ENCODE measurements at places on chromosomes 3 and 15.

GRCh38 chr3:45677033-45677446, 12.2 kb upstream of the SACM1L start:
- DNase-seq = peak; percentile 82

DNA sequence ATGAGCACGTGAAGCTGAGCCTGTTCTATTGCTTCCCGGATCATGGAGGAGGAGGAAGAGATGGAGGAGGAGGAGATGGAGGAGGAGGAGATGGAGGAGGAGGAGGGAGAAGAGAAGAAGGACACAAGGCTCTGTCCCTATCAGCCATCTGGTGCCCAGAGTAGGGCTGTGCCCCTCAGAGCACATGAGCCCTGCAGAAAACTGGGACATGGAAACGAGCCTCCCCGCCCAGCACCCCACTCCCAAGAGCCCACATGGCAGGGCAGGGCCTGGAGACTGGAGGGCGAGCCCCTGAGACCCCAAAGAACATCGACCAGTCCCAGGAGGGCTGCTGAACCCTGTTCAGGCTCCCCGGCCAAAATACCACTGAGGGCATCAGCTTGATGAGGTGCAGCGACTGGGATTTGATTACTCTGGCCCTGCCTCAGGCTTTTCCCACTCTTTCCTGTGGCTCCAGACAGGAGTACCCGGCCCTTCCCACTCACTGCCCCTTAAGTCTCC, 285.6 kb downstream of the UACA start:
- DNase-seq = no peak

GRCh38 chr3:46091046-46091445, 63.8 kb upstream of the XCR1 start:
- no peak for DNase-seq

DNA sequence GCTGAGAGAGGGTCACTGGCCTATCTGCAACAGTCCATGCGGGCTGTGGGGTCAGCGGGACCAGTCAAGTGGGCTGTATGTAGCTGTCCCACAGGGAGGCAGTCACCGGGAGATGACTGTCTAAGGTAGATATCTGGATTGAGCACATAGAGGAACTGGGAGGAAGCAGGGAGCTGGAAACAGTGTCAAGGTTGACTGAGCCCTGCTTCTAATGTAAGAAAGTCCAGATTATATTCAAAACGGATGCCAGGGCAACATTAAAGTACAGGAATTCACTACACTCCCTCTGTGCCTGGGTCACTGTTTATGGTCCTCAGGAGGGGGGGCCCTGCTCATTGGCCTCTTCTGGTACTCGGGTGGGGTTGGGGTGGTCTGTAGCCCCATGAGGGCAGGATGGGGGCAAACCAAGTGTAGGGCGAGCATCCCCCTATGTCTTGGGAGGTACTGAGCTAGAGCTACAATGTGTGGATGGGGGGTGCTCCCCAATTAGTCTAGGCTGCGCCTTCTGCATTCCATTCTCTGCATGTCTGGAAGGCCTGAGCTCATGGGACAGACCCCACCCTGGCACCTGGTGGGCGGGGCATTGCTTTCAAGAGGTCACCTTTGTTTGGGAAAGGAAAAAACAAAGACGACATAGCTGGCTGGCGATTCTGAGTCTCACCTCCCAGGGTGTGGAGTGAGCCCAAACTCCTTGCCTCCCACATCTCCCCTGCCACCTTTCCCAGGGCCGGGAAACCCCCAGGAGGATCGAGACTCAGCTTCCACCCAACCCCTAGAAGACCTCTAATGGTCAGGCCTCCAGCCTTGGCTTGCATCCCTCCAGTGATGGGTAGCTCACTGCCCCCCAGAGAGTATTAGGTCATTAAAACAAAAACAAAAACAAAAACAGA, 45.1 kb upstream of the C15orf39 start:
- DNase-seq = no peak

GRCh38 chr3:171347301-171348039, 112.7 kb downstream of the TNIK start:
- no peak for DNase-seq

- DNase-seq = no peak
These were observed 424 bp downstream of the EAF2 start for GRCh38 chr3:121835465-121835801.

GRCh38 chr15:73763931-73764330, 10.8 kb upstream of the INSYN1 start:
- DNase-seq = no peak

DNA sequence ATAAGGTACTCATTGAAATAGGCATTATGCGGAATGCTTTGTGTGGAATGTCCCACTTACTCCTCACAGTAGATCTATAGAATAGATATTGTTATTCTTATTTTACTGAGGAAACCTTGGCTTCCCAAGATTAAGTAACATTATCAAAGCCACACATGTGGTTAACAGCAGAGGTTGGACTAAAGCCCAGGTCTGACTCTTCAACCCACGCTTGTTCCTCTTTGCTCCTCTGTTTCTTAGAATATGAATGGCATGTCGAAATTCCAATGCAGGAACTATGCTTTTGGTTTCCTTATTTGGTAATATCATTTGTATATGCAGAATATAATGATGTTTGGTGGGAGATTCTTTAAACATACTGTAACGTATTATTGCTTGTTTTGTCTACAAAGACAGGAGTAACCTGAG, 818.8 kb upstream of the LMCD1 start:
- DNase-seq = no peak

DNA sequence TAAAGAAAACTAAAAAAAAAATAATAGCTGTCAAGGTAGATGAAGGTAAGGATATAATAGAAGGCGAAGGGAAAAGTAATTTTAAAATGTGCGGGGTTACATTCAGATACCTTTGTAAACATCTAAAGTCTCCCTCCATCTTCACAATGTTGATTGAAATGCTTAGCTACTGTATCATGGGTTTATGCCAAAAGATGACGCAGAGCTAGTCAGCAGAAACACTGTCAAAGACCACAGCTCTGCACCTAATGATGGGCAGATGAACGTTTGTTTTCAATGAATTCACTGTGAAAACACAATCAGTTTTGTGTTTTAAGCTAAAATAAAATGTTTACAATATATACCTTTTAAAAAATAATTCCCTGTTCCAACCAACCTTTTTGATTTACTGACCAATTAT, 61.2 kb downstream of the RFTN1 start:
- DNase-seq = no peak

- no peak for DNase-seq
These were observed 122.6 kb upstream of the ATP2B2 start for GRCh38 chr3:10627884-10628572.

DNA sequence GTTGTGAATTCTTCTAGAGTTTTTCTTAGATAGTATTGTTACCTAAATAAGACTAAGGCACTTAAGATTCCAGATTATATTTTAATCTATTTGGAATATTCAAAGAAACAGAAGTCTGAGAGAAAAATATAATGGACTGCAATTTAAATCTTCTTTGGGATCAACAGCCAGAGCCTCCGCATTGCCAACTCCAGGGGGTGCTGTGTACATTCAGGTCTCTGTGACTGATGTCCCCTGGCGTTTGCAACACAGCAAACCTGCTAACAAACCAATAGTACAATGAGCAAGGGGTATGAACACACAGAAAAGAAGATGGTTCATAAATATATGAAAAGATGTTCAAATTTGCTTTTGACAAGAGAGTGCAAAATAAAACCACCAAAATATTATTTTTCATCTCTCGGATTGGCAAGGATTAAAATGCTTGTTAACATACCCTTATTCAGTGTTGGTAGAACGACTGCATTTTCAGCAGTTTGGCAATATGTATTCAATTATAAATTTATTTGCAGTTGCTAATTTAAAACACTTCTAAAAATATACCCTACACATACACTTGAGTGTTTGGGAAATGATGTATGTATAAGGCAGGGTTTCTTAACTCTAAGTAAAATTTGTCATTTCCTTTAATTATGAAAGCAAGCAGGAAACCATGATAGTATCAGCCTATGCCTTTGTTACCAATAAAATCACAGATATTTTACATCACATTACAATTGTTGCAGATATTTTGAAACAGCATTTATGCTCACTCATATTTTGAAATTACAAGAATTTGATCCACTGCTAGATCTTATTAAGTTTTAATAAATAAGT, 16.1 kb upstream of the TM4SF1 start:
- DNase-seq = peak; percentile 51

DNA sequence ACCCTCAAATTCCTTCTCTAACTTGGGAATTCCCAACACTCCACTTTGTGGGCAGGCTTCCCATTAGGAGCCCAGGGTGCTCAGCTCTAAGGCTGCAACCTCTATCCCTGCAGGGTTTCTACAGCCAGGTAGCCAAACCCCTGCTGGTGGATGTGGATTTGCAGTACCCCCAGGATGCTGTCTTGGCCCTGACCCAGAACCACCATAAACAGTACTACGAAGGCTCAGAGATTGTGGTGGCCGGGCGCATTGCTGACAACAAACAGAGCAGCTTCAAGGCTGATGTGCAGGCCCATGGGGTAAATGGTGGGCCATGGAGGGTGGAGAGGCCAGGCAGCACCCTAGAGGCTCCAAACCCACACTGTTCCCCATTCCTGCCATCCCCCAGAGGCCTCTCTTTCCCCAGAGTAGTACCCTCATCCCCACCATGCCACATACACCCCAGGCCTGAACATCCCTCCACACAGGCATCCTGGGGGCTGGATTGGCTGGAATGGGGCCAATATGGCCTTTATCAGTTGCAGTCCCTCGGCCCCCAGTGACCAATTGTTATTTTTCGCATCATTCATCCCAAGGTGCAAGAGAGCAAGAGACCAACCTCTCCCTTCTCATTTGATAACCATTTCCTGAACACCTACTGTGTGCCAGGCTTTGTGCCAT, 7.7 kb downstream of the ITIH1 start:
- DNase-seq = no peak

- no peak for DNase-seq
These were observed 675 bp downstream of the TSEN2 start for GRCh38 chr3:12484983-12485327.

DNA sequence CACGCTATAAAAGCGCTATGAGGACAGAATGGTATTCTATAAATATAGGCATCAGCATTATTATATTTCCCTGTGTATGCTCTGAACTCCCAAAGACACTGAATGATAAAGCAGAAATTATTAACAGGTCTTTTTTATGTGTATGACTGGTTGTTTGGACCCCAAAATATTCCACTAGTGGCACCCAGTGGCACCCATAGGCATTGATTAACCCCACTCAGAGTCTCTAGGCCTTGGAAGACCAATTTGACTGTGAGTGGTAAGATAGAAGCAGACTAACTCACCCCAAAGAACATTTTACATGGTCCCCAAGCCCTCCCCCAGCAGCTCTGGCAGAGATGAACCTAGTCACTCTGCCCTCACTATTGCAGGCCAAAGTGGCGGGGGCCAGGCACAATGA, 45.4 kb upstream of the UBE2E1 start:
- DNase-seq = no peak

- no peak for DNase-seq
These were observed 161.7 kb downstream of the ARPP21 start for GRCh38 chr3:35800960-35801459.

GRCh38 chr15:57611938-57612337, 20.2 kb downstream of the MYZAP start:
- DNase-seq = no peak

DNA sequence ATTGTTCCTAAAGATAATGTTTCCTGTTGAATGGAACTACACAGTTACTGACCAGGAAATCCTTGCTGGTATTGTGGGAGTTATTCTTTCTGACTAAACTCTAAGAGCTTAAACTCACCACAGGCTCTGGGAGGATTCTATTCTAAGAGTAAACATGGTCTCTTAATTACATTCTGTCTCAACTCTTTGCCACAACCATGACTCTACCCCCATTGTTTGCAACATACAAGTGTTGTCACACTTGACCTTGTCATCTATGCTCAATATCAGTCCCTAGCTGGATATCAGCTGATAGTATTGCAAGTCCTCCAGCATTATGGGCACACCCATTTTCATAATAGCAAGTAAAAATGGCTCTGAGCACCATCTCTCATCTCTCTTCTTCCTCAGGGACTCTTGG, 29.6 kb upstream of the SECISBP2L start:
- no peak for DNase-seq

DNA sequence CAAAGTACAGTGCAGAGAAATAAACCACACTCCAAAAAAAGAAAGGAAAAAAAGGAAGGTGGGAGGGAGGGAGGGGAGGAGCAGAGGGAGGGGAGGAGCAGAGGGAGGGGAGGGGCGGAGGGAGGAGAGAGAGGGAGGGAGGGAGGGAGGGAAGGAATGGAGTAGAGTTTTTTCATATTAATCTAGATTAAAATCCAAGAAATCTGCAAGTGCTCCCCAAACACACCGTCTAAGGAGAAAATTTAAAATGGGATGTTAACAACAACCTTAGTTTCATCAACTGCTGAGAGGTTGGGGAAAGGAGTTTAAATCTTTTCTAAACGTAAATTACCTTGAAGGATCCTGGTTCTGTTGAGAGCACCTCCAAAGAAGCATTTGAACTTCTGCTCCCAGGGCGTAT, 6.6 kb downstream of the FSIP1 start:
- no peak for DNase-seq

Data from activated CD8-positive, alpha-beta T cell treated with anti-CD3 and anti-CD28 coated beads, Interleukin-2, amount 10 ng/mL, durations not matched to agents 7 days and 5 days (primary cell).